MCF 10A (cell line): ENCODE measurements at places on chromosomes 12 and 14. TPM values are rescaled to one million over a fixed set of nuclear protein-coding genes. Genes with fewer than 3 reads are reported as not detected.

Gene FAM222A
- 0.19 and 0.29 TPM in 2 replicates for total RNA-seq

Gene PLD4
- total RNA-seq, result not detected in 2 replicates

Gene B3GNT4
- 1.5 and 1.8 TPM in 2 replicates for total RNA-seq

Gene KLRD1
- not detected in 2 replicates for total RNA-seq

Gene LRP1-AS
- total RNA-seq, result not detected in 2 replicates

Gene RND1
- 1.0 and 1.2 TPM in 2 replicates for total RNA-seq

Gene GPR65
- not detected in 2 replicates for total RNA-seq

Gene TECPR2
- total RNA-seq, result 18.2 and 18.4 TPM in 2 replicates

Gene CABP1
- total RNA-seq, result not detected in 2 replicates

Gene CFAP54
- total RNA-seq, result 0.56 and 1.1 TPM in 2 replicates

Gene ADAM21
- 0.37 and 0.59 TPM in 2 replicates for total RNA-seq

Gene RFX4
- total RNA-seq, result not detected in 2 replicates

Gene FAM161B
- 2.1 and 3.0 TPM in 2 replicates for total RNA-seq

Gene FOS
- 73.1 and 139 TPM in 2 replicates for total RNA-seq

Gene OTOGL
- not detected in 2 replicates for total RNA-seq

Gene MORN3
- 0.35 and 0.52 TPM in 2 replicates for total RNA-seq

Gene LRRC10
- total RNA-seq, result not detected in 2 replicates

Gene FAM186B
- total RNA-seq, result 0.30 and 0.64 TPM in 2 replicates

Gene SLC17A8
- total RNA-seq, result not detected in 2 replicates

Gene AKT1
- total RNA-seq, result 83.3 and 96.3 TPM in 2 replicates

Gene OAS1
- total RNA-seq, result 1.3 and 1.5 TPM in 2 replicates

Gene A2ML1
- not detected in 2 replicates for total RNA-seq

Gene FAIM2
- total RNA-seq, result not detected in 2 replicates

Gene PLA2G1B
- total RNA-seq, result not detected in 2 replicates

Gene CTSG
- not detected in 2 replicates for total RNA-seq

Gene KRT71
- not detected in 2 replicates for total RNA-seq

Gene DYRK2
- 24.6 and 33.3 TPM in 2 replicates for total RNA-seq

Gene GPR135
- total RNA-seq, result 7.6 and 7.7 TPM in 2 replicates

Gene ALDH6A1
- total RNA-seq, result 22.4 and 28.9 TPM in 2 replicates

Gene HOXC12
- not detected in 2 replicates for total RNA-seq

Gene LALBA
- not detected in 2 replicates for total RNA-seq

Gene RD3L
- not detected in 2 replicates for total RNA-seq

Gene PNP
- 56.0 and 63.9 TPM in 2 replicates for total RNA-seq

Gene LRP10
- total RNA-seq, result 71.0 and 83.1 TPM in 2 replicates

Gene HNF1A
- not detected in 2 replicates for total RNA-seq

Gene MAP3K9
- total RNA-seq, result 17.2 and 18.6 TPM in 2 replicates

Gene MYF6
- not detected in 2 replicates for total RNA-seq

Gene TAS2R31
- 1.9 and 2.0 TPM in 2 replicates for total RNA-seq
